ENCODE measurements at places on chromosomes 16 and 17.

GRCh38 chr16:21233521-21234150 lies at the start of gene ANKS4B:
ANKS4B (plus strand) TSS chr16:21233699; CDS start chr16:21233738, 39 bp downstream.
- H3K4me1 ChIP-seq, result no peaks in the 10 kb centered on the region
- H3K27ac ChIP-seq, result no peak within 1 kb of the TSS
- DNase-seq, result no peak
- H3K36me3 ChIP-seq, result no peaks in the 10 kb centered on the region
- H3K27me3 ChIP-seq, result peaks cover 18% of the 10 kb centered on the region

DNA sequence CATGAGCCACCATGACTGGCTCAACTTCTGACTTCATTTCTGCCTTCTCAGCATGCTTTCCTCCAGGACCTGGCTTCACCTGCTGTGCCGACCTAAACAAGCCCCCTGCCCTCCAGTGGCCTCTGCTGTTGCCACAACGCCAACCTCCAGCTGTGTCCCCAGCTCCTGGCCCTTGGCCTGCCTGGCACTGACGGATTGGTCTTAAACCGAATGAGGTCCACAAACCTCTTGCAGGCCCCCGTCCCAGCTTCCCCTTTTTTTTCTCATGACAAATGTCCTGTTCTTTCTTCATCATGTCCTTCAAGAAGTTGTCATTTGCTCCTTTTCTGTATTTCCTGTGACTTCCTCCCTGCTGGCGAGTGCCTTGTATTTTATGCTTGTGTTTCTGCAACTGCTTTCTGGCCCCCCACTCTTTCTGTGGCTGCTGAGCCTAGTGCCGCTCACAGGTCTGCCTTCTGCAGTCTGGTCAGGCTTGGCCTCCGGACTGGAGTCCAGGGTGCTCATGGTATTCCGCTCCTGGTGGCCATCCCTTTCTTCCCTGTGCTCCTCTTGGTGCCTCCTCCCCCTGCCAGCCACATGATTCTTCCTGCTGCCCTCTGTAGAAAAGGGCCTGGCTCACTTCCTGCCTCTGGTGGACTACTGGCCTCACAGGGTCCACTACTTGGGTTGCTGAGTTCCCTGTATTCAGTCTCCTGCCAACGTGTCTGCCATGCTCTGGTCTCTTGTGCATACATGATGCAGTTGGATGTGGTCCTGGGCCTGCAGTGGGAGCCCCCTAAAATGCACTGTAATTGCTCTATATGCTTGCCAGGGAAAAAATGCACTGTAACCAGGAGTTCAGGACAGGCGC lies 2.9 kb downstream of the ATP6V0C start:
- peaks cover 10% of the 10 kb centered on the region for H3K36me3 ChIP-seq
- H3K27ac ChIP-seq, result peak overlapping the region; percentile 90
- peak overlapping the region; percentile 11 for H3K4me3 ChIP-seq
- peaks cover 59% of the 10 kb centered on the region for H3K4me1 ChIP-seq

GRCh38 chr17:74882517-74883240 lies 9.9 kb upstream of the FDXR start:
- no peak overlapping the region for H3K4me3 ChIP-seq
- no peaks in the 10 kb centered on the region for H3K4me1 ChIP-seq
- H3K27me3 ChIP-seq, result peaks cover 11% of the 10 kb centered on the region
- no peak for DNase-seq

GRCh38 chr17:63309021-63309420 lies 137.1 kb downstream of the CYB561 start:
- H3K27me3 ChIP-seq, result no peaks in the 10 kb centered on the region
- no peaks in the 10 kb centered on the region for H3K4me1 ChIP-seq
- DNase-seq, result no peak
- no peak overlapping the region for H3K4me3 ChIP-seq

DNA sequence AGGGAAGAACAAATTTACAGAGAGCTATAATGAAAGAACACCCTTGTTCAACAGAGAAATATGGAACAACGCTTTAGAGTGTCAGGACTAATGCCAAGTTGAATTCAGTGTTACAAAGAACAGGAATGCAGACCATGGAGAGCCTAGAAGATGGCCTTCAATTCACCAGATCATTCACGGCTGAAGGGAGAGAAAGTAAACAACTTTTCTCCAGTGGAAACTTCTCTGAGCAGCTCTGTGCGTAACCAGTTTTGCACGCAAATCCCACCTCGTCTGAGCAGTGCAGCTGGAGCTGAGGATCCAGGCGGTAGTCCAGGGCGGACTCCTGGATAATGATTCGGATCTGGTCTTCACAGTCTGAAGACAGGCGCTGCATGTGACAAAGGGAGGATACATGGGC lies 40.5 kb upstream of the CLEC18B start:
- no peak for DNase-seq
- peaks cover 54% of the 10 kb centered on the region for H3K36me3 ChIP-seq
- H3K27me3 ChIP-seq, result no peaks in the 10 kb centered on the region

DNA sequence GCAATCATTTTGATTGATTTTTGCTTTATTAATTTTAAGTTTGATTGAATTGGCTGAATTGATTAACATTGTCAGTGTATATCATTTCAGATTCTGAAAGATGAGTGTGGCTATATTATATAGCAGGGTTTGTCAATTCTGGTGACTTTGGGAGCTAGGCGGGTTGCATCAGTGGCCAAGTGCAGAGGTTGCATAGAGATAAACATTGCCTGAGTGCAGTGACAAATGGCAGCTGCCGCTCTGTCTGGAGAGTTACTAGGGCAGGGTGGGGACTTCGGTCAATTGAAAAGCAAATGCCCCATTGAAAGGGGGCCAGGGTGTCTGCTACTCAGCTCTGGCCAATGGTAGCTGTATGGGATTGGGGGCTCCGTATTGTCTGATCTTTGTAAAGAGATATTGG lies 12.7 kb downstream of the SYT17 start:
- H3K4me3 ChIP-seq, result no peak overlapping the region
- H3K36me3 ChIP-seq, result no peaks in the 10 kb centered on the region
- peaks cover 14% of the 10 kb centered on the region for H3K27me3 ChIP-seq

GRCh38 chr16:52799149-52799548 lies 252.2 kb upstream of the TOX3 start:
- H3K36me3 ChIP-seq, result no peaks in the 10 kb centered on the region
- no peaks in the 10 kb centered on the region for H3K27me3 ChIP-seq
- H3K4me1 ChIP-seq, result no peaks in the 10 kb centered on the region
- H3K27ac ChIP-seq, result no peak overlapping the region

DNA sequence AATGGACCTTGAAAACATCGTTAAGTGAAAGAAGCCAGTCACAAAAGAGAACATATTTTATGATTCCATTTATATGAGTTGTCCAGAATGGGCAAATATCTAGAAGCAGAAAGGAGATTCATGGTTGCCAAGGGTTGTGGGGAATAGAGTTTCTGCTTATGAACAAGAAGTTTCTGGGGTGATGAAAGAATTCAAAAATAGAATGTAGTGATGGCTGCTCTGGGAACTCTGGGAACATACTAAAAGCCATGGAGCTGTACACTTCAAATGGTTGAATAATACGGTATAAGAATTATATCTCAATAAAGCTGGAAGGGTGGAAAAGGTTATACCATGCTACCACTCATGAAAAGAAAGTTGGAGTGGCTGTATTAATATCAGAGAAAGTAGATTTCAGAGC lies 18.5 kb downstream of the AKTIP start:
- H3K27me3 ChIP-seq, result no peaks in the 10 kb centered on the region
- DNase-seq, result no peak
- H3K36me3 ChIP-seq, result peaks cover 85% of the 10 kb centered on the region
- H3K4me1 ChIP-seq, result peaks cover 18% of the 10 kb centered on the region

DNA sequence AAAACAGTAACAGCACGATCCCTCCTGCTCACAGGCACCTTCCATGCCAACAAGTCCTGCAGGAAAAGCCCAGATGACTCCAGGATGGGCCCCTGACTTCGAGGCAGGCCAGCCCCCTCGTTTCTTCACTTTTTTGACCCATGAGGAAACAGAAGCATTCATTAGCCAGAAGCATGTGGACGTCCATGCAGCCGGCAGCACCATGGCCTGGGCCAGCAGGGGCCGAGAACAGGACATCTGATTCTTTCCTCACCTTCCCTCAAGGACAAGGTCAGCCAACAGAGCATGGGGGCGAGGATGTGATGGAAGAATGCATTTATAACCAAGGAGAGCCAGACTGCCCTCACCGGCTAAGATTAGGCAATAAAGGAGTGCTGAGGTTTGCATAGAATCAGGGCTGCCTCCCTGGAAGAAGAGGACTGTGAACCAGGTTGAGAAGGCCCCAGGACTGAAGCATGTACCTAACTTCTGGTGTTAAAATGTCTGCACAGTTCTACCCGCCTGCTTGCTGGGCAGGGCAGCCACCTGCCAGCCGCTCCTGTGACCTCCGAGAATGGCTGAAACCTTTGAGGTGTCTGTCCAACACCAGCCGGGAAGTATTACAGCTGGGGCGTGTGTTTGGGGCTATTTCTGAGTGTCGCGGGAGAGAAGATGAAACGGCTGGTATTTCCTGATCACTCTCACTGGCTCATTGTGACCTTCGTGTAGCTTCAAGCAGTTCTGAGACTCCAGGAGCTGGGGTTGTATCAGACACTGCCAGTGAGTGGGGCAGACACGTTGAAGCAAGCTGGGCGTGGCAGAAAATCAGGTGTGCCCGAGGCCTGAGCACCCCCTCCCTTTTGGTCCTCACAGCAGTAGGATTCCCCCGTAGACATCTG lies 94.0 kb upstream of the TNRC6C start:
- H3K4me3 ChIP-seq, result no peak overlapping the region
- H3K36me3 ChIP-seq, result no peaks in the 10 kb centered on the region
- no peak overlapping the region for H3K27ac ChIP-seq
- no peaks in the 10 kb centered on the region for H3K27me3 ChIP-seq

DNA sequence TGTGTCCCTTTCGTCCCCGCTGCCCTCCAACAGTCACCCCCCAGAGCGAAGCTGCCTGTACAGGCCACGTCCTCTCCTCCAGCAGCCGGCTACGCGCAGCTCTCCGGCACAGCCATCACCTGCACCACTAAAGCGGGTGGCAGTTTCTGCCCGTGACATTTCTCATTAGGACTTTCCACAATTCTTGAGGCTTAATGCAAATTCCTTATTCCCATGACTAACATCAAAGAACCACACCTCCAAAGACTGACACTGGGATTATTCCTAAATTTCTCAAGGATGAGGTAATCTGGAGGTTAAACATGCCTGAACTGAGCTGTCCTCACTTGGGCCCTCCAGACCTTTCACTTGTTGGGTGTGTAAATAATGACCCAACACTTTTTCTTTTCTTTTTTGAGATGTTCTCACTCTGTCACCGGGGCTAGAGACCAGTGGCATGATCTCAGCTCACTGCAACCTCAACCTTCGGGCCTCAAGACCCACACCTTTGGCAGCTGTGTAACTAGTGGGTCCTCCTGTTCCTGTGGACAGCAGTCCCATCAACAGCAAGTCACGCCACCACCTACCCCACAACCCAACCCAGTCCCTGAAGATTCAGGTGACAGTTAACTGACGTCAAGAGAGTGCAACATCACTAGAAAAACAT lies 11.7 kb downstream of the ANKRD11 start:
- no peak overlapping the region for H3K4me3 ChIP-seq
- H3K27me3 ChIP-seq, result no peaks in the 10 kb centered on the region
- peaks cover 90% of the 10 kb centered on the region for H3K4me1 ChIP-seq
- peak overlapping the region; percentile 55 for H3K27ac ChIP-seq

DNA sequence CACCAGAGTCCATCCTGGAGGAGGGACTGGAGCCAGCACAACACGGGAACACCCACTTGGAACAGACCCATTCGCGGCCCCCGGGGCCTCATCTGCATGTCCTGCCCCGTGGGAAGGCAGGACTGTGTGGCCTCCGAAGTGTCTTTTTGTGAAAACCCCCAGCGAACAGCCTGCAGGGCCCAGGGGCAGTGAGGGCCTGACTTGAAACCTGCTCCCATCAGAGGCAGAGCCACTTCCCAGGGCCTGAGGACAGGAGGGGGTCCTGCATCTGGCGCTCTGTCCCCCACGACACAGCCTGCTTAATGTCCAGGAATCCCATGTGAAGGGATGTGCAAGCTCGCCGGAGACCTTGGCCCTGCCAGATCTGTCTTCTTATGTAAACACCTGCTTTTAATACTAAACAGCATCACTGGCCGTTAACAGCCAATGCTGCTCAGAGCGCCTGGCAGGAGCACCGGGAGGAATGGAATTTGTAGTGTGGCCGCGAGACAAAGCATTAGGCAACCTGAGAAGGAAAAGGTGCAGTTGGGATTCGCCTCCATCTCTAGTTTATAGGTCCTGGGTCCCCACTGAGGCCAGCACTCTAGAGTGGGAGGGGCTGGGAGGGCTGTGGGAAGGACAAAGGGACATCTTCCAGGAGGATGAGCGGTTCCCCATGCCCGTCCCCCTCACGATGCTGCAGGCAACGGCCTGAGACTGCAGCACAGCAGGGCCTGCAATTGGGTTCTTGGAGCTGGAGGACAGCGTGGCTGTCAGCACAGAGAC lies 9.6 kb upstream of the EVPL start:
- DNase-seq, result no peak
- no peaks in the 10 kb centered on the region for H3K4me1 ChIP-seq
- peaks cover 27% of the 10 kb centered on the region for H3K36me3 ChIP-seq

Data from activated CD4-positive, alpha-beta memory T cell treated with anti-CD3 and anti-CD28 coated beads for 36 hours (primary cell).